ENCODE measurements at places on chromosomes 16 and 17. TPM values are rescaled to one million over a fixed set of nuclear protein-coding genes. Genes with fewer than 3 reads are reported as not detected.

The INO80E gene
- total RNA-seq = 13.8 TPM

The PPP1R27 gene
- 0.15 TPM for total RNA-seq

The CCL16 gene
- not detected for total RNA-seq

The COX10 gene
- 3.0 TPM for total RNA-seq

The IL34 gene
- total RNA-seq = 8.4 TPM

The AOC2 gene
- total RNA-seq = 0.23 TPM

The FBXL16 gene
- total RNA-seq = 0.08 TPM

The CAPNS2 gene
- total RNA-seq = 0.12 TPM

The TM4SF5 gene
- total RNA-seq = not detected

The NAGS gene
- 0.98 TPM for total RNA-seq

The ZSCAN10 gene
- total RNA-seq = not detected

The CBX2 gene
- total RNA-seq = 0.23 TPM

The TP53TG3B gene
- total RNA-seq = 0.08 TPM

The DNAI2 gene
- not detected for total RNA-seq

The KCNAB3 gene
- 0.15 TPM for total RNA-seq

The ITGB4 gene
- total RNA-seq = 0.23 TPM

The KCNJ12 gene
- total RNA-seq = under 0.01 TPM

The KIF18B gene
- total RNA-seq = not detected

The CDH11 gene
- total RNA-seq = 983 TPM

The SF3B3 gene
- total RNA-seq = 64.0 TPM

The UBE2I gene
- 36.5 TPM for total RNA-seq

The CDH15 gene
- total RNA-seq = 0.12 TPM

The PRSS22 gene
- total RNA-seq = not detected

The UBE2O gene
- 15.7 TPM for total RNA-seq

The DNAH17 gene
- total RNA-seq = not detected

The PIK3R6 gene
- not detected for total RNA-seq

The TP53TG3 gene
- total RNA-seq = 0.35 TPM

The KRTAP3-2 gene
- not detected for total RNA-seq

The DOC2B gene
- total RNA-seq = not detected

The SLC16A5 gene
- 2.8 TPM for total RNA-seq

The RPH3AL gene
- total RNA-seq = 0.70 TPM

The CCL14 gene
- not detected for total RNA-seq

The MYH2 gene
- not detected for total RNA-seq

The LGALS9B gene
- total RNA-seq = not detected

The CSH2 gene
- total RNA-seq = not detected

The KATNIP gene
- 16.5 TPM for total RNA-seq

The RNF227 gene
- 0.98 TPM for total RNA-seq

The CLEC18A gene
- total RNA-seq = 9.2 TPM

The CDRT15L2 gene
- not detected for total RNA-seq

The SNX20 gene
- total RNA-seq = not detected

The REXO5 gene
- total RNA-seq = 2.8 TPM

The SULT1A2 gene
- not detected for total RNA-seq

The CCDC43 gene
- total RNA-seq = 32.4 TPM

The ZFP3 gene
- total RNA-seq = 0.47 TPM

The KRT25 gene
- total RNA-seq = not detected

The RND2 gene
- total RNA-seq = 0.82 TPM

The ACSM5 gene
- total RNA-seq = not detected

The KRTAP4-3 gene
- total RNA-seq = not detected

The ASPHD1 gene
- total RNA-seq = 13.5 TPM

The STXBP4 gene
- 2.2 TPM for total RNA-seq

The SYT17 gene
- total RNA-seq = 0.12 TPM

The CCL3 gene
- not detected for total RNA-seq

The TMEM238L gene
- total RNA-seq = not detected

The KCNH6 gene
- total RNA-seq = not detected

The TBC1D3K gene
- not detected for total RNA-seq
